ENCODE measurements at places on chromosomes 3 and 15.

- no peak for DNase-seq
Observed at GRCh38 chr3:10804183-10804648, 11.8 kb upstream of the SLC6A11 start.

DNA sequence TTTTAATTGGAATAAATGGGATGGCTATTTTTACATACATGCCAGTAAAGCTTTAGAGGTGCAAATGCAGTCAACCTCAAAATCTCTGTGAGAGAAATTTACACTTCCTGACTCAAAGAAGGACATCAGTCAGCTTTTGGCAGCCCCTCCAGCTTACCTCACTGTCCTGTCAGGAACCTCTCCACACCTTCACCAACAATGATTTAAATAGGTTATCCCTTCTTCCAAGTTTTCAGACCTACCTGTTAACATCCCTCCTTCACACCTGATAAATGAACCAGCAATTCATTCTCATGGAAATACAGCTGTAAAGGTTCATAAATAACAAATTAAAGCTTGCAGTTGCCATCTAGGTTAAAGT lies 286.1 kb downstream of the SHOX2 start:
- DNase-seq, result no peak

DNA sequence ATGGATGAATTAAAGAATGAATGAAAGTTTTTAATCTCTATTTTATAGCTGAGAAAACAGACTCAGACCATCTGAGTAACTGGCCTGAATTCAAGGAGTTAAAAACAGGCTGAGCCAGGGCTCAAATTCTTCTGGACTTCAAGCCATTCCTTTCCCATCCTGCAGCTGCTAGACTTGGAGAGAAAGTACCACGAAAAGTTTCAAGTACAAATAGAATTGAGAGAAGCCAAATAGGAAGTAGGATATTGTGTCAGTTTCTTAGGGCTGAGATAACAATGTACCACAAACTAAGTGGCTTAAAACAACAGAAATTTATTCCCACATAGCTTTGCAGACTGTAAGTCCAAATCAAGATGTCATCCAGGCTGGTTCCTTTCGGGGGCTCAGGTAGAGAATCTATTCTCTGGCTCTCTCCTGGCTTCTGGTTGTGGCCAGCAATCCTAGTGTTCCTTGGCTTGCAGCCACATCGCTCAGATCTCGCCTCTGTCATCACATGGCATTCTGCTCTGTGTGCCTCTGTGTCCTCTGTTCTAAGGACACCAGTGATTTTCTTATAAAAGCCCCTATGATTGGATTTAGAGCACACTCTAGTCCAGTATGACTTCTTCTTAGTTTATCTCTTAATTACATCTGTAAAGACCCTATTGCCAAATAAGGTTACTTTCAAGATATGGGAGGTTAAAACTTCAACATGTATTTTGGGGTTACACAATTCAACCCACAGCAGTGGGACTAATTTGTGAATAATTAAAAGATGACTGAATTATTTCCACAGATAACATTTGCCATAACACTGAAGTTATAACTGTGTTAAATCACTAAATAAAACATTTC lies 25.7 kb upstream of the GOLIM4 start:
- DNase-seq, result peak; percentile 67

- DNase-seq, result no peak
Observed at GRCh38 chr3:119856695-119857094, 74.8 kb downstream of the NR1I2 start.

- no peak for DNase-seq
Observed at GRCh38 chr15:39432026-39432425, 148.9 kb upstream of the THBS1 start.

DNA sequence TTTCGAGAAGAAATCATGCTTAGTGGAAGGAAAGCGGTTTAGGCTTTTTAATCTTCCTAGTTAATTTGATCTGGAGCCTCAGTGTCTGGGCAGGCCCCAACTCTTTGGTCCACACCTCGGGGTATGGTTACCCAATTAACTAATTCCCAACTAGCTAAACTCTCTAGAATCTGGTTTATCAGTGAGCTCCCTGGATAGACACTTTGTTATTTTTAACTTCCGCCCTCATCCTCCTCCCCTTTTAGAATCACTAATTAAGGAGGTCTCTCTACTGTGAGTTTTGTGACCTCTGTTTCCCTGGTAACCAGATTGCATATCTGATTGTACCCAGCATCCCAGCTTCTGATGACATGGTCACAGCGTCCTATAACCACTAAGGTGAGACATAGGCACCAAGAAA lies 112.2 kb downstream of the RARB start:
- no peak for DNase-seq

DNA sequence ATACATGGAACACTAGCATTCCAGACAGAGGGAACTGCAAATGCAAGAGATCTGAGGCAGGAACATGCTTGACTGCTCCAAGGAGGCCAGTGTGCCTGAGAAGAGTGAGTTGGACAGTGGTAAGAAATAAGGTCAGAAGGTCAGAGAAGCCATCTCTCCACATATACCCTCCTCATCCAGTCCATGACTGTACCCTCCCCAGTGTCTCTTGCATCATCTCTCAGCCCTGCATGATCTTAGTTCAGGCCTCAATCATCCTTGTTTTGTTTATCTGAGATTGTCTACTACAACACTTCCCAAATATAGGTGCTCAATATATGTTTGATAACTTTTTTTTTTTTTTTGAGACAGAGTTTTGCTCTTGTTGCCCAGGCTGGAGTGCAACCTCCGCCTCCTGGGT lies 5.5 kb upstream of the RSL24D1 start:
- DNase-seq, result no peak

- no peak for DNase-seq
Observed at GRCh38 chr15:66706225-66706732, 4.2 kb downstream of the SMAD6 start.

DNA sequence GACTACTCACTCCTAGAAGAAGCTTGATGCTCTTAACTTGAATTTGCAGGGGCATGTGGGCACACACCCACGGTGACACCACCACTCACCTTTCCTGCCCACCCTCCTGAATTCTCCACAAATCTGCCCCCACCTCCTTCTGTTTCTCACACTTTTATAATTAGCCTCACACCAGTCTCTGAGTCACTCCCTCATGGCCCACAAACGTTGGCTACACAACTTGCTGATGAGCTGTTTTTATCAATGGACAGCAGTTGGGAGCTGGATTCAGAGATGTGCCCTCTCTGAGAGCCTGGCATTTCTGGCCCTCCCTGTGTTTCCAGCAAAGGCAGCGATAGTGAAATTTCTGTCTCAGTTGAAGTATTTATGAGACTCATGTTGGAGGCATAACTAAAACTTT lies 1.3 kb downstream of the COLQ start:
- DNase-seq, result no peak

DNA sequence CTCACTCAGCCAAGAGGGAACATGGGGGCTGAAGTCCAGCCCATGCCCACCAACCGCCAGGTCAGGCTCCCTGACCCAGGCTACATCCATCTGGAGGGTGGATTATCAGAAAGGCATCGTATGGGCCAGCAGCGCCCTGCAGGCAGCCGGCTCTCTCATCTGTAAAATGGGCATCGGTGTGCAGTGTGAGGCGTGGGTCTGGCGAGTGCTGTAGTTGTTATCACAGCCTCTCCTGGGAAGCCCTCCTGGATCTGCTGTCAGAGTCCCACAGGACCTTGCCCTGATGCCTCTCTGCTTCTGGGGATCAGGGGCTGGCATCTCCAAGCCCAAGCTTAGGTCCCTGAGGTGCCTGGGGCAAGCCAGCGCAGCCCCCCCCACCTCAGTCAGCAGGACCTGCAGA lies 27.4 kb downstream of the CFAP100 start:
- no peak for DNase-seq

DNA sequence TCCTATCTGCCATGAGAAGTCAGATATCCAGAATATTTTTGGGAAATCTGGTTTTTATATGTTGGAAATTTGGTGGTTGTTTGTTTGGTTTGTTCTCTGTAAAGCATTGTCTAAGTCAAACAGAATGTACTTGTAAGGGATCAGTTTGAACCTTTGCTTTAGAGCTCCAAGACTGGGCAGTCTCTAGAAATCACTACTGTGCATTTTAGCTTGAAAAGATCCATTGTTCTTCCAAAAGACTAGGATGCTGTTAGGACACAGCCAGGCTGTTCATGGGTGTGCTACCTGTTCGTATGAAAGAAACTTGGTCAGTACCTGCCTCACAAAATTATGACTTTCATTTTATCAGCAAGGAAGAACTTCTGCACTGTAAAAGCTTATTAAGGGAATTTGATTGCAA lies 182.6 kb downstream of the WDR72 start:
- no peak for DNase-seq

DNA sequence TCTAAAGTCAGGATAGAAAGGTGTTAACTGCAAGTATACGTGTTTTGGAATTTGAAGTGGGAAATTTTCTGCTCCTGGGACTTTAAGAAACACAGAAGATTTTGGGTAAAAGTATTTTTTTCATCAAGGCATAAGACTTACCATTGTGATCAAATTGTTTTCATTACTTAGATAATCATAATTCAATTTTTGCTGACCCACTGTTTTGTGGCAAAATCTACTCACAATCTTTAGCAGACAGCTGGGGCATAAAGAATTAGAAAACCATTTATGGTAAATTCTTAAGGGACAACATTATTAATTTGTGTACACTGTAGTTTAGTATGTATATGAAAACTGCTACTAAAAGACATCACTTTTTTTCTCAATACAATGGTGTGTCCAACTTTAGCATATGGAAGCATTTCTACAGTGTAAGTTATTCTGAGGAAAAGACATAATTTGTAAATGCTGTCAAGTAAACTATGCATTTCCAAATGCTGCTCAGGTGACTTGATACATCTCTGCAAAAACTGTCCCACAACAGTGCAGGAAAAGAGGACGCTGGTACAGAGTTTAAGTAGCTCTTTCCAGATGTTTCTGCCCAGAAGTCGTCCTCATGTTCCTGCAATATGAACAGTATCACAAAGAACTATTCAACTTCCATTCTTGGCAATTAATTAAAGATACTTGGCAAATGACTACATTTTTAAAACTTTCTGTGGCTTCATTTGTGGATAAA lies 52.3 kb downstream of the THSD4 start:
- no peak for DNase-seq

GRCh38 chr15:46732060-46732459 lies 985.2 kb upstream of the SEMA6D start:
- DNase-seq, result no peak

DNA sequence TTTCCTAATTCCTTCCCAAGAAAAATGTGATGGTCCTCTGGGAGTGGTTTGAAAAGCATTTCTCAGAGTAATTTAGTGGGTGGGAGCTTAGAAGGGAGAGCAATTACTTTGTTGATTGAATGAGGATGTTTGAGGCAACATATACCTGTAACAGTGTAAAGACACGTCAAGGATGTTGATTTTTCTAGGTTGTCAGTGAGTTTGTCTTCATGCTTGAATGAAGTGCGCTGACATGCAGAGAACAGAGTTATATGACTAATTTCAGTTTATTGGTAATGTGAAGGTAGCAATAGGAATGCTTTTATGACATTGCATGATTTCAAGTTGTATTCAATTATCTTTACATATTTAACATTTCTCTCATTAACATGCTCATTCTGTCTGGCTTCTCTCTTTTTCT lies 286.9 kb downstream of the NFKBIZ start:
- DNase-seq, result no peak

DNA sequence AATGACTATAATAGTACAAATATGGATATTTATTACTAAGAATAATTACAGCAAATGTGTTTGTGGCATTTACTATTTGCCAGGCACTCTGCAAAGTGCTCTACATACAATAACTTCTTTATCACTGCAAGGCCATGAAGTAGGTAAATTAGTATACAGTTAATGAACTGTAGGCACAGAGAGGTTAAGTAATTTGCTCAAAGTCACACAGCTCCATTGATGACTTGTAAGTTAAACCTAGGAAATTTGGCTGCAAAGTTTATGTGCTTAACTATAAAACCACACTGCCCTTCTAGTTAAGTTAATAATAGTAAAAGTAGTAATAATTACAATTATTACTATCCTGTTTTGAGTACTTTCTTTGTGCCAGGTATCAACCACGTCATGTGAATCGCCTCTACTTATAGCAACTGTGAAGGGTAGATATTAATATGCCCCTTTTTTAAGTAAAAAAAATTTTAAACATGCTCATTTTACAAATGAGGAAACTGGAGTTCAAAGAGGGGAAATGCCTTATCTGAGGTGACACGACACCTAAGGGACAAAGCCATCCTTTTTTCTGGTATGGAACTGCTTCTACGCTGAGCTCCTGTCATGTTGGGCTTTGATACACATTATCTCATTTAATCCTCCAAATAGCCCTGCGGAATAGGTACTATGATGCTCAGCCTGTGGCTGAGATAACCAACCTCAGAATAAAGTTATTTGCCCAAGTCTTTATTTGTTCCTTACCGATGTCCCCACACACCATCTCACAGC lies 8.5 kb downstream of the BHLHE40 start:
- DNase-seq, result no peak

DNA sequence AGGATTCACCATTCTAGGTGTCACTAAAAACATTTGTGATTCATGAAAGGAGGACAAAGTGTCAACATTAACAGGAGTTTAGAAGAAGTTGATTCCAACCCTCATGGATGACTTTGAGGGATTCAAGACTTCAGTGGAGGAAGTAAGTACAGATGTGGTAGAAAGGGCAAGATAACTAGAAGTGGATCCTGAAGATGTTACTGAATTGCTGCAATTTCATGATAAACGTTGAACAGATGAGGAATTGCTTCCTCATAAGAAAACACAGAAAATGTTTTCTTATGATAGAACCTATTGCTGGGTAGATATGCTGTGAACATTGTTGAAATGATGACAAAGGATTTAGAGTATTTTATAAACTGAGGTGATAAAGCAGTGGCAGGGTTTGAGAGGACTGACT lies 23.5 kb upstream of the ATP2C1 start:
- DNase-seq, result no peak

- no peak for DNase-seq
Observed at GRCh38 chr3:126275620-126275904, 81.6 kb downstream of the KLF15 start.

DNA sequence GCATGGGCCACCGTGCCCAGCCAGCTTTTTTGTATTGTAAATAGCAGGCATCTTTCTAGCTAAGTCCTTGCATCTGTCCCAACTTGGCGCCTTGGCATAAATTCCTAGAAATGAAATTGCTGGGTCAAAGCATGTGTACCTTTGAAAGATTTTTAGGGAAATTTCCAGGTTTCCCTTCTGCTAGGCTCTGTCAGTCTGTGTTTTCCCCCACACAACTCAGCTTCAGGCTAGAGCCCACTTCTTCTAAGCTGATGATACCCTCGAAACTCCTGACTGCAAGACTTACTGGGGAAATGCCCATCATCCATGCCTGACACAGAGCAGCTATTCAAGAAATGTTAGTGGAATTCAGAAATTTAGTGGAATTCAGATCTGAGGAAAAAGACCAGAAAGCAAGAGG lies 10.8 kb upstream of the RPL32 start:
- DNase-seq, result no peak

DNA sequence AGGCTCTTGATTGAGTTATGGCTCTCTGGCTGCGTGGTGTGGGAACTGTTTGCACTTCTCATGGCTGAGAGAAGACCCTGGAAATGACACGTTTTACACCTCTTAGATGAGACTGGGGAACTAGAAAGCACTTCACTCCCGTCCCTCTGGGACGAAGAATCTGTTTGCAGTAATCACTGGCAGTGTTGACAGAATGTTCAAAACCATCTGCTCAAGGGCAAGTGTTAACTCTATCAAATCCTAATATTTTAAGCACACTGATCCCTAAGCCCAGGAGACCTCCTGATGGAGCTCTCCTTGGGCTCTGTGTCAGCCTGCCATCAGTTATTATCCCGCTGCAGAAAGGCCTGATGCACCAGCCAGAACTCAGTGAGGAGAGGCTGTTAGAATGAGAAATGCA lies 323.8 kb upstream of the DNAJC19 start:
- no peak for DNase-seq

- peak; percentile 47 for DNase-seq
Observed at GRCh38 chr15:41331833-41332193, 578 bp downstream of the OIP5 start.

Measured in T47D (cell line).